Stimulated activated CD4-positive, alpha-beta T cell treated with anti-CD3 and anti-CD28 coated beads, Interleukin-1b, Interleukin-23, amount 100 ng/mL, for 1 hour (primary cell): ENCODE measurements at places on chromosomes 7 and 10.

DNA sequence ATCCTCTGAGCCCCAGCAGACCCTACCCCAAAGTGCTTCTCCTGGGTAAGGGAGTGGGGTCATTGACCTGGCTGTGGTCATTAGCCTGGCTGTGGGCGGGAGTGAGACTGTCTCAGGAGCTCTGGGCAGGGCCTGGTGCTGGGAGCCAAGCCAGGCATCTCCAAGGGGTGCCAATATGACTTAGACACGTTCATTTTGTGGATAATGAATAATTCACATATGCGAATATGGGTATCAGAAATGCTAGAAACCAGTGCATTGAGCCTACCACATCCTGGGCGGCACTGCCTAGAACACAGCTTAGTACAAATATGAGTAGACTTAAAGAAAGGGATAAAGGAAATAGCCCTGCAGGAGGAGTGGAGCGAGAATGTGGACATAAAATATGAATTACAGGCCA lies 14.4 kb upstream of the SRRM3 start:
- no peak for DNase-seq

- no peak for DNase-seq
These were observed 306.2 kb downstream of the PTPRN2 start for GRCh38 chr7:158281441-158281840.

DNA sequence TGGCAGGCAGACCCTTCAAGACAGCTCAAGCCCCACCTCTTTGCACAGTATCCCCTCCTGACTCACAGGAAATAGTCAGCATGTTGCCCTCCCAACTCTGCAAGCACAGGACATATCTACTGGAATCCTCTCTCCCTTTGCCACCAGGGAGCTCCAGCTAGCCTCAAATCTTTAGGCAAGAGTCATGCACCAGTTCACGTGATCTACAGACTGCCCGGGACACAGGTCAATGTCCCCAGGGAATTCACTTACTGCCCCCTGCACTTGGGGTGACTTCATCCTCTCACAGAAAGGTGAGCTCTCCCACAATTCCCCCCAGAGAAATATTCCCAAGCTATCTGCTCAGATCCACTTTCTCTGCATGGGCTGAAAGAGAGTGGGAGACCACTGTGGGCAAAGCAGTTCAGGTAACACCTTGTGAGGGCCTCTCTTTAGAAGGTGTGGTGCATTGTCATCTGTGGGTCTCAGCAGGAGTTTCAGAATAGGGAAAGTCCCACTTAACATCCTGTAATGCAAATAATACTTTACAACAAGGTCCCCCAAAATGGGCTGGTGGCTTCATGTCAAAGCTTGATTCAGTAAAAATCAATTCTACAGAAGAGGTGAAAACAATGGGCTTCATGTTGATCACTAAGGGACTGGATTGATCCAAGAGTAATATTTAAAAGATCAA lies 129.9 kb downstream of the NOC3L start:
- DNase-seq: no peak

- DNase-seq: no peak
These were observed 1.3 kb downstream of the EIF4EBP2 start for GRCh38 chr10:70405037-70405824.

GRCh38 chr10:110279407-110279986 lies 25.2 kb downstream of the SMNDC1 start:
- DNase-seq: no peak

DNA sequence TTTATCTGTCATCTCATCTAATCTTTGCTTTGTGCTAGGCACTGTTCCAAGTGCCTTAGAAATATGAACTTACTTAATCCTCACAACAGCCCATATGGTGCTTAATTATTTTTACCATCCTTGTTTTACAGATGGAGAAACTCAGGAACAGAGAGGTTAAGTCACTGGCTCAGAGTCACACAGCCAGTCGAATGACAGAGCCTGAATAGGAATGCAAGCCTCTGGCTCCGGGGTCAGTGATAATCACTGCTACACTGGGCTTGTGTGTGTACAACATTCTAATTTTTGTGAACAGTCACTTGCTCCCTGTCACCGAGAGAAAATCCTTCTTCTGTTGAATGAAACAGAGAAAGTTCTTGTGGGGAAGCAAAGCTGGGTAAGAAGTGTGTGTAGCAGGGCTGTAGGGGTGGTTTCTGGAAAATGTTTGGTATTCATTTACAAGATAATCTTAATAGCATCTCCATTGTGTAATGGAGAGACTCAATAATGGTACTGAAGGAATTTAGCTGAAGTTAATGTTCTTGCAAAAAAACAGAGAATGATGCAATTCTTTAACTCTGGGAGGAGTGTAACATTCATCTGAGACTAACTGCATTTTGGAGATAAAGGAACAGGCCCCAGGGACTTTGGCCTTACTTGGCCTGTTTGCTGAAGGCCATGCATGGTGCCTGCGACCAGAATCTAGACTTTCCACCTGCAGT lies 290.6 kb downstream of the FRMD4A start:
- no peak for DNase-seq

GRCh38 chr7:29889288-29889687 lies 83.0 kb downstream of the WIPF3 start:
- DNase-seq: no peak

GRCh38 chr10:47033541-47034270 lies 122.5 kb downstream of the PTPN20 start:
- no peak for DNase-seq

DNA sequence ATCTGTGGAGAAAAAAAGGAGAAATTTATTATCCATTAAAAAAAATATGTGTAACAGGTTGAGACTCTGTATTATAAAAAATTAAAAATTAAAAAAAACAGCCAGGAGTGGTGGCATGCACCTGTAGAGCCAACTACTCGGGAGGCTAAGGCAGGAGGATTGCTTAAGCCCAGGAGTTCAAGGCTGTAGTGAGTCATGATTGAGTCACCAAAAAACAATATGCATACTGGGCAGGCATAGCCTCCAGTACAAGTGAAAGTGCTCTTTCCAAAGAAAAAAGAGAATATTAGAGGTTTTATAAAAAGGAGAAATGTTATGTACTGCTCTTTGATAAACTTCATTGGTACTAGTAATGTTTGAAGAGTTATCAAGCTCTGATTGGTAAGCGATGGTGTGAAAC lies 647.1 kb upstream of the ZWINT start:
- no peak for DNase-seq

GRCh38 chr10:102119417-102120141 lies 589 bp downstream of the LDB1 start:
- no peak for DNase-seq

GRCh38 chr10:34151931-34152330 lies 663.2 kb downstream of the PARD3 start:
- no peak for DNase-seq

GRCh38 chr10:49178489-49179471 lies 9.4 kb downstream of the TMEM273 start:
- DNase-seq: no peak

DNA sequence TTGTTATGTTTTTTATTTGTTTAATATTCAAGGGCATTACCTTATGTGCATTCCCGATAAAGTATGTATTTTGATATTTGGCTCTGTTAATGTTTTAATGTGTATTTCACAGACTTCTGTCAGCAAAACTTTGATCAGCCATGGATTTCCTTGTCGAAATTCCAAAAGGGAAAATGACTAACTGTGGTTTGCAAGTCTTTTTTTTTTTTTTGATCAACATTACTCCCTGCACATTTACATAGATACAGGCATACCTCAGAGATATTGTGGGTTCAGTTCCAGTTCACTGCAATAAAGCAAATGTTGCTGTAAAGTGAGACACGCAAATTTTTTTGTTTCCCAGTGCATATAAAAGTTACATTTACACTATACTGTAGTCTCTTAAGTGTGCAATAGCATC lies 351.9 kb downstream of the CXCL12 start:
- DNase-seq: no peak

DNA sequence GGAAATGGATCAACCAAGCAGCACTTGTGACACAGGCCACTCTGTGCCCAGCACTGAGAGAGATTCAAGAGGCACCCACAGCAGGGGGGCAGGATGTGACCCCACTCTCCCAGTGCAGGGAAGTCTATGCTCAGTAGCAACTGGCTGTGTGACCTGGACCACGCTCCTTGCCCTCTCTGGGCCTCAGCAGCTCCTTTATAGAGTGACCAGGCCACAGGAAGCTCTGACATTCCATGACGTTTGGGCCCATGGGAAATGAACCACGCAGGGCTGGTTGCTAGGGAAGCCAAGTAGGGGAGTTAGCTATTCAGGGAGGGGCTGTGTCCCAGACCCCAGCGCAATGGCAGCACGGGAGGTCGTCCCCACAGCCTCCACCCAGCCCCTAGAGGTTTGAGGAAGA lies 232.6 kb downstream of the USP6NL start:
- no peak for DNase-seq

- DNase-seq: no peak
These were observed 121.8 kb downstream of the KMT2C start for GRCh38 chr7:152313831-152314604.

DNA sequence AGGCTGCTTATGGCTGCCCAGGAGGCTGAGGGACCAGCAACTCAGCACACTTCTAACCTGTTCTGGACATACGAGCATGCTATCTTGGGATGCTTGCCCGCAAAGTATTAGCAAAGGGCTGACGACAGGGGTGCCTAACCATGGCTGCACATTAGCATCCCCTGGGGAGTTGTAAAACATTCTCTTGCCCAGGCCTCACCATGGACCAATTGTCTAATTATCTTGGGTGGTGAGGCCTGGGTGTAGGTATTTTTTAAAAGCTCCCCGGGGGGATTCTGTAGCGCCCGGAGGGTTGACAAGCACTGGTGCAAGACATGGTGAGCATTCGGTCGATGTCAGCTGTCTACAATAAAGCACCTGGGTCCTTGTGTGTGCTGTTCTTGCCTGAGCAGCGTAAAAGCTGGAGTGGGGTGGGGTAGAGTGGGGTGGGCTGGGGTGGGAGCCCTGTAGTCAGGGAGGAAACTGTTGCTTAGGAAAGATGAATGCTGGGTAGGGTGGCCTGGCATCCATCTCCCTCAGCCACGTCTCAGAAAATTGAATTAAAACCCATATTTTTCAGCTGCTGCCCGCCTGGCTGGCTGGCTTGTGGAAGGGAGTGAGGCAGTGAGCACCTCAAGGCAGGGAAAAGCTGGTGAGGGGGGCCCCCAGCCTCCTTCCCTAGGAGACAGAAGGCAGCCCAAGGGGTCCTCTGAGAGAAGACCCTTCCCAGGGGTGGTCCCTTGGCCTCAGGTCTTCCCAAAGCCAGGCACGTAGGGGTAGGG lies 2.9 kb upstream of the ADCYAP1R1 start:
- no peak for DNase-seq

DNA sequence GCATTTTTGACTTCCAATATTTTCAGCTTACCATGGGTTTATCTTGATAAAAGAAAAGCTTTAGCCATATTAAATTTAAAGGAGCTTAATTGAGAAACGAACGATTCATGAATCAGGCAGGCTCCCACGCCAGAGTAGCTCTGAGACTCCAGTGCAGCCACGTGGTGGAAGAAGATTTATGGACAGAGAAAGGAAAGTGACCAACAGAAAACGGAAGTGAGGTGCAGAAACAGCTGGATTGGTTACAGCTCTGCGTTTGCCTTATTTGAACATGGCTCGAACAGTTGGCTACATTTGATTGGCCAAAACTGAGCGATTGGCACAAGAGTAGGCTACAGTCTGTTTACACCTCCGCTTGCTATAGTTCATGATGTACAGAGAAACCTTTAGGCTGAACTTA lies 395.4 kb downstream of the GATA3 start:
- DNase-seq: no peak

DNA sequence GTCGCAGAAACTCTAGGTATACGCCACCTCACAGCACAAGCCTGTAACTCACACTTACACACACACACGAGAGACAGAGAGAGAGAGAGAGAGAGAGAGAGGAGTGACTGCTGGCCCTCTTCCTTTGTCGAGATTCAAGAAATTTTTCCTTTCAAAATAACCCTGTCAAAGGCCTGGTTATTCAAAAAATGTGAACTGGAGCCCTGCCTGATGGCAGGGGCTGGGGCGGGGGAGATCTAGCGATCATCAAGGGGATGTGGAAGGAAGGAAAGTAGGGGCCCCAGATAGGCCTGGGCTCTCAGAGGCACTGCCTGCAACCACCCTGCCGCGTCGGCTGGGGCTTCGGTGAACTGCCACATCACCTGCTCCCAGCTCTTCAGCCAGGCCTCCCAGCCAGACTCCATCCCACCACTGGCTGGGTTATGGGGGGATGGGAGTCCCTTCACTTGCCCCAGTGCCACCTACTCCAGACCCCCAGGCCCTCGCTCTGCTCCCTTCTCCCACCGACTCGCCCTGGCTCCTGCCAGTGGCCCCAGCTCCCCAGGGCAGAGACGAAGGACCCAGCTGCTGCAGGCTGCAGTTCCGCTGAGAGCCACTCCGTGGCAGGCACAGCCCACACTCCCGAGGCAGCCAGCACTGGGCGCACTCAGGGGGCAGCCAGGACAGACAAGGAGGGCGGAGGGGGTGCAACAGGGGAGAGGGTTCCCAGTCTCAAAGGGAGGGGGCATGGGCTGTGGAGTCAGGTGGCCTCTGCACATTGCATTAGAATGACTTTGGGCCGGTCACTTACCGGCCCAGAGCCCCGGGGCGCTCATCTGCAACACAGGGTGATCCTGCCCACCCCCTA lies 15.3 kb downstream of the KCNH2 start:
- peak; percentile 35 for DNase-seq

- DNase-seq: no peak
These were observed 49.1 kb upstream of the EEPD1 start for GRCh38 chr7:36103837-36104561.

GRCh38 chr7:55903985-55904759 lies 16.9 kb downstream of the ZNF713 start:
- DNase-seq: no peak

DNA sequence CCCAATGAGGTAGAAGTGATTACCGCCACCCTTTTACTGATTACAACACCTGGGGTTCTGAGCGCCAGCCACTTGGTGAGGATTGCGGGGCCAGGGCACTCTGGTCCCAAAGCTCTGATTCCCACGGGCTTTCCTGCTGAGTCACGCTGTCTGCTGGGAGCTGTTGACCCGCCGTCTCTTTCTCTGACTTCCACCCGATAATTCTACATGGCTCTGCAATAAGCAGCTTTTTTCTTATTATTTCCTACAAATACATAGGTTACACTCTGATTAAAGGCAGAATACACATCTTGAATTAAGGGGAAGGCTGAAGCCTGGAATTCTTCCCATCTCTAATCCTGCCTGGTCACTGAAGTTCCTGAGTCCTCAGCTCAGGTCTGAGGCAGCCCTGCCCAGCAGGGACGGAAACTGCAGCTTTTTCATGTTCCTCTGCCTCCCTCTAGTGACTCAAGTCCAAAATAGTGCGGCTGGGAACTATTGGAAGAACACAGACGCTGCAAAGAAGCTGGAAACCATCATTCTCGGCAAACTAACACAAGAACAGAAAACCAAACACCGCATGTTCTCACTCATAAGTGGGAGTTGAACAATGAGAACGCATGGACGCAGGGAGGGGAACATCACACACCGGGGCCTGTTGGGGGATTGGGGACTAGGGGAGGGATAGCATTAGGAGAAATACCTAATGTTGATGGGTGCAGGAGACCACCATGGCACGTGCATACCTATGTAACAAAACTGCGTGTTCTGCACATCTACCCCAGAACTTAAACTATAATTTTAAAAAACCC lies 178.3 kb downstream of the PRKCQ start:
- no peak for DNase-seq

GRCh38 chr10:98642281-98642680 lies 195.5 kb upstream of the HPS1 start:
- DNase-seq: no peak

GRCh38 chr7:114942446-114943175 lies 20.7 kb downstream of the MDFIC start:
- DNase-seq: no peak

- DNase-seq: no peak
These were observed 55.7 kb upstream of the PRSS58 start for GRCh38 chr7:142313528-142313927.
